GM13977 (cell line): ENCODE measurements at places on chromosomes 1 and 21.

DNA sequence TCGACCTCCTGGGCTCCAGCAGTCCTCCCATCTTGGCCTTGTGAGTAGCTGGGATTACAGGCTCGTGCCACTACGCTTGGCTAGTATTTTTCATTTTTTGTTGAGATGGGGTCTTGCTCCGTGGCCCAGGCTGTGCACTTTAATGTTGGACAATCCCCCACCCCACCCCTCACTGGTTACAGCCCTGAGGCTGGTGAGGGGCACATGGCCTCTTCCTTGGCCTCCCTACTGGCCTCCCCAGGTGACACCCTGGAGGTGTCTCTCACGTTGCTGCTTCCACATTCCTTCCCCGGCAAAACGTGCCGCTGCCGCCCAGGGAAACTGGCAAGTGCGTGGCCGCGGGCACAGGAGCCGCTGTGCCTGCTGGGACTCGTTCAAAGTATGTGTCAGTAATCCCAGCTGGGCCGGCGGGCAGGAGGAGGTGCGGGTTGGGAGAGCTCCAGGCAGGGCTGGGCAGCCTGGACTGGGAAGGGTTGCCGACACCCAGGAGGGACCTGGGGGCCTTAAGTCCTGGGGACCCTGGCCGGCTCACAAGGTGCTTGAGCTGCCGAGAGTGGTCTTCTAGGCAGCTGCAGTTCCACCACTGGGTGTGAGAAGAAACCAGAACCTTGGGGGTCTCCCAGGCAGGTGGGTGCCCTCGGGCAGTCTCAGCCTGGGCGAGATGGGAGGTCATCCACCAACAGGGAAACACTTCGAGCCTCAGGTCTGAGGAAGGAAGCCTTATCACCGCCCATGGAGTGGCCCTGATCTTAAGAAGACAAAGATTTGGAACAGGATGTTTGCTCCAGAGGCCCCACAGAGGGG, 6.5 kb downstream of the WNT3A start:
- no peak for DNase-seq

- no peak for DNase-seq
Measured at GRCh38 chr1:207280706-207281105, 40.8 kb upstream of the CD55 start.

DNA sequence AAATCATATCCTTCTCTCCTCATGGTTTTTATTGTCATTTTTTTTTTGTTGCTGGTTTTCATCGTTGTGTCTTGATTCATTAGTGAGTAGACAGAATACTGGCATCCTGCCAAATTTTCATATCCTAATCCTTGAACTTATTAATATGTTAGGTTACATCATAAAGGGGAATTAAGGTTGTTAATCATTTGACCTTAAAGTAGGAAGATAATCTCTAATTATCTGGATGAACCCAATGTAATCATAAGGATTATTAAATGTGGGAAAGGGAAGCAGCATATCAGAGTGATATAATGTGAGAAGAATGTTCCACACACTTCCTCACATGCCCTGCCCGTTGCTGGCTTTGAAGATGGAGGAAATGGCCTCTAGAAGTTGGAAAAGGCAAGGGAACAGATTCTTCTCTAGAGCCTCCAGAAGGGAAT, 299.7 kb downstream of the HMCN1 start:
- DNase-seq: no peak

GRCh38 chr21:43986544-43987451, 25.3 kb upstream of the TRAPPC10 start:
- DNase-seq: no peak

- DNase-seq: peak; percentile 60
Measured at GRCh38 chr1:145828367-145829026, 4.5 kb downstream of the POLR3C start.

GRCh38 chr1:174090471-174090870, 68.3 kb upstream of the RC3H1 start:
- no peak for DNase-seq

GRCh38 chr1:4071653-4072052, 171.6 kb upstream of the C1orf174 start:
- no peak for DNase-seq

DNA sequence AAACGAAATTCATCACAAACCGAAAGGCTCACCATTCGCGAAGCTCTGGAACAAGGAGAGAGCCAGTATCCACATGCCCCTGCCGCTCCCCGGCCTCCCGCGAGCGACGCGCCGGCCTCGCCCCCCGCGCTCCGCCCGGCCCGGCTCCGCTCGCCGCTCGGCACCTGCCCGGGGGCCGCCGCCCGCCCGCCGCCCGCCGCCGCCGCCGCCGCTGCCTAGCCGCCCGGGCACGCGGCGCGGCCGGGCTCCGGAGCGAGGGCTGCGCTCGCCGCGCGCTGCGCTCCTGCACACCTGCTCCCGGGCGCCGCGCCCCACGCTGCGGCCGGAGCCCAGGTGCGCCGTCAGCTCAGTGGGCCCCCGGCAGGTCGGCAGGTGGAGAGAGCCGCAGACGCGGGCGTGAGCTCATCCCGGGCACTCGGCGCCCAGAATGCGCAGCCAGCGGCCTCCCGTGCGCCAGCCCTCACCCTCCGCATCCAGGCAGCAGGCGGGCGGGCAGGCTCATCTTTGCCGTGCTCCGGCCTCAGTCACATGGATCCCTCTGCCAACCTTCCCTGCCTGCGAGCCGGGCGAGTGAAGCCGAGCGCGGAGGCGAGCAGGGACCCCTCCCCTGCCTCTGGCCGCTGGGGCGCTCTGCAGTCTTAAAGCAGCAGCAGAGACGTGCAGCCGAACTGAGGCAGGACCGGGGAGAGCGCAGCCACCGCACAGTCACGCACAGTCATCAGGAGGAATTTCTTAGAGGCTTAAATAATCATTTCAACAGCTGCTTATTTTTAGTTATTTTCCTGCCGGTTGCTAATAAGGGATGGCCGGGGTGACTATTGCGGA, at the start of gene DSCAM:
Gene DSCAM (minus strand): TSS at position 572 of the 825 bp plus-strand sequence. CDS start 497 bp downstream, at position 75.
- no peak for DNase-seq

DNA sequence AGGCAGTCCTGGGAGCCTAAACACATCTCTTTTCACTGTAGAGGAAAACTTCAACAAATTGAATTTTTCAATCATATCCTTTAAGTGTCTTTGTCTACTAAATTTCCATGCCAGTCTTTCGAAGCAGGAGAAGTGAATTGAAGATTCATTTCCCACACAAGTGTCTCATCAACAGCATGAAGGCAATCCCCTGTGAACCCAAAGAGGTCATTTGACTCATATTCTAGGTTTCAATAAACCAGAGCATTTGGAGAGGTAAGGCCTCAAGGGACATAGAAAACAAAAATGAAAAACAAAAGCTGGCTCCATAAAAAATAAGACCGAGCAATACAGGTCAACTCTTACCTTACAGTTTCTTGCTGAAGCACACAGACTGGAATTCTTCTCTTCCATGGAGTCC, 94.1 kb upstream of the ATP1B1 start:
- peak; percentile 54 for DNase-seq

- no peak for DNase-seq
Measured at GRCh38 chr21:45592626-45593134, 50.4 kb upstream of the SLC19A1 start.

DNA sequence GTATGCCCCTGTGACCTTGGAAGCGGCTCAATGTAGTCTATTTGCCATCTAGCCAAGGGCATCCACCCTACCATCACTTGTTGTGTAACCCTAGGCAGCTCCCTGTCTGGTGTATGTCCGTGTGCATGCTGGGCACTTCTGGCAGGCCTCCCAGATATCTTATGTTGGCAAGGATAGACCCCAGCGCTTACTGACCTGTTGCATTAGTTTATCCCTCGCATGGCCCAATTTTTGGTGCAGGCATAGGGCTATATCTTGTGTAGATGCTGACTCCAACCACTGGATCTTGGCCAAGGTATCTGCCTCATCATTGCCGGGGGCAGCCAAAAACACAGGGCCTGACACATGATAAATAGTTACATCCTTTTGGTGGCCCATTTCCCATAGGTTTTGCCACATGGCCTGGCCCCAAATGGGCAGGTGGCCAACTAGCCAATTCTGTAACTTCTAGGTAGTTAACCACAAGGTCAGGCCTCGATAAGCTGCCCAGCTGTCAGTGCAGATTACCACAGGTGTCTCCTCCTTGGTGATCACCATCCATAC, 14.0 kb upstream of the TBX19 start:
- DNase-seq: no peak

GRCh38 chr1:246214708-246215509, 292.2 kb downstream of the SMYD3 start:
- DNase-seq: peak; percentile 68

DNA sequence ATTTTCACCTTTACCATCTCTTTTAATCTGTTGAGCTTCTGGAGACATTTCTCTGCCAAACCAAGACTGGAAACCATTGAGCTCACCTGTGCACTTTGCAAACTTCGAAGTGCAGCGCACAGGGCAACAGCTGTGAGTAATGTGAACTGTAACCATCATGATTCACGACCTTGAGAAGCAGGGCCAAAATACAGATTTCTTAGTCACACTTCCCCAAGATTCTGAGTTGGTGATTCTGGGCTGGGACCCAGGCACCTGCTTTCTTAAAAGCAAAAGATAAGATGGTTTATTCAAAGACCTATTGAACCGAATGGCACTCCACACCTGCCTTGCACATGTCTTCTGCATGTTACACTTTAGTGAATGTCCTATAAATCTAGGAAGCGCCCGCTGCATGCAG, 10.2 kb downstream of the AGTRAP start:
- DNase-seq: no peak

DNA sequence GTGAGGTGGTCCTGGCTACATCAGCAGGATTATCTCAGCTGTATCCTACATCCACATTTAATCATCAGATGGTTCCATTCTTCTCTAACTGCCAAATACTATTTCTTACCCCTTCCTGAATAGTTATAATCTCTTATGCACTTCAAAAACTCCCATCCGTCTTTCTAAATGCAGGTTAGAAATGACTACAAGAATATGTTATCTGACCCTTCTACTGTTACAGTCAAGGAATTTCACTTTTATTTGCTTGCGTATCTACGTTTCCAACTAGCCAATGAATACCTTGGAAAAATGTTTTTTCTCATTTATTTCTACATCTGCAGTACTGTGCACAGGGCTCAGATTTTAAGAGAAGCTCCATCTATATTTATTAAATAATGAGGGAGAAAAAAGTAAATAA, 709.9 kb downstream of the KCNT2 start:
- no peak for DNase-seq

GRCh38 chr1:182671750-182672486, 12.5 kb downstream of the RGS8 start:
- no peak for DNase-seq

- DNase-seq: no peak
Measured at GRCh38 chr1:228400237-228400651, 6.4 kb downstream of the TRIM11 start.

GRCh38 chr1:47189844-47190508, at the start of gene PDZK1IP1:
Gene PDZK1IP1, minus strand, starts transcription at chr1:47190036. Its CDS starts 104 bp downstream, at chr1:47189932.
- no peak for DNase-seq

DNA sequence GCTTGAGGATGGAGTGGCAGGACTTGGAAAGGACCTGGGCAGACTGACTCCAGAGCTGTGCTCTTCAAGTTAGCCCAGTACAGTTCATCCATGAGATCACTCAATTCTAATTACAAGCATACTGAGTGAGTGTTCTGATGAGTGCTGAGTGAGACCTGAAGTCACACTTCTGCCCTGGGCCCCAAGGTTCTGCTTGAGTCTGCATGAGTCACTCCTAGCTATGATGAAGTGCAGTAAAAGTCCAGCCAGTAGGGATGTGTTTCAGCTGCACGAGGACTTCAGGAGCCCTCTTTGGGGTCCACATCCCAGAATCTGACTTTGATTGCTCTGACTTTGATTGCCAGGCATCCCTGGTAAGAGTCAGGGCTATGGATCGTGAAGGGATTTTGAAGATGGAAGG, 35.8 kb downstream of the PLEKHA6 start:
- DNase-seq: no peak

DNA sequence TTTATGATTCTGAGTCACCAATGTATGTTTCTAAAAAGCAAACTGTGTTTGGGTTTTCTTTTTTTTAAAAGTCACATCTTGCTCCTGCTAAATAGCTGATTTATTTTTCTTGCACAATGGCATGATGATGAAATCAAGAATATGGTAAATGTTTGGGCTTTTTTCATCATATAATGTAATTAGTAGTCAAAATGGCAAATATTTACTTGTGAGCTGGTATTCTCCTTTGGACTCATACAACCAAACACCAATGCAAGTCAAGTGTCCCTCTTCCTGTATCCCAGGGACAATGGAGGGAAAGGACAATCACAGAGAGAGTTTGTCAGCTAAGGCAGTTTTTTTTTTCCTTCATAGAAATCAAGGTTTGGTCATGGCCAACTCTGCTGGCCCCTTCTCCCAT, 94.6 kb upstream of the RALGPS2 start:
- no peak for DNase-seq

GRCh38 chr1:214445831-214446614, 105.4 kb downstream of the PTPN14 start:
- DNase-seq: no peak

GRCh38 chr1:94658221-94658620, 116.7 kb upstream of the F3 start:
- DNase-seq: no peak

- no peak for DNase-seq
Measured at GRCh38 chr21:41651406-41651805, 115.4 kb downstream of the RIPK4 start.

DNA sequence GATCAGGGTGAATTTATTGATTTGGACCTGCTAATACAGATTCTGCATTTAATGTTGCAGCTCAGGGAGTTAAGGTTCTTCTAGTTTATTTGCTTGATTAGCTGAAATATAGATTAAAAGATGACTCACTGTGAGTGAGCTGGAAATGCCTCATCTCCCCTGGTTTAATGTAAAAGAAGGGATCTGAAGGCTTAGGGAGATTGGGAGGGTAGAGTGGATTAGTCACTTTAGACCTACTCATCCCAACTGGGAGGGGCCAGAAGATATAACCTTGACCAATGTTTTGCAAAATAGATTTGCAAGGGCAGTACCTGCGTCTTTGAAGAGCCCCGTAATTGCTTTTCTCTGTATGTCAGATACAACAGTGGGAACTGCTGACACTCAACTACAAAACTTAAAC, 922.8 kb upstream of the ADGRL4 start:
- no peak for DNase-seq

GRCh38 chr1:9580942-9581341, 7.8 kb upstream of the TMEM201 start:
- no peak for DNase-seq

GRCh38 chr21:46239817-46240325, 11.3 kb upstream of the LSS start:
- DNase-seq: no peak

DNA sequence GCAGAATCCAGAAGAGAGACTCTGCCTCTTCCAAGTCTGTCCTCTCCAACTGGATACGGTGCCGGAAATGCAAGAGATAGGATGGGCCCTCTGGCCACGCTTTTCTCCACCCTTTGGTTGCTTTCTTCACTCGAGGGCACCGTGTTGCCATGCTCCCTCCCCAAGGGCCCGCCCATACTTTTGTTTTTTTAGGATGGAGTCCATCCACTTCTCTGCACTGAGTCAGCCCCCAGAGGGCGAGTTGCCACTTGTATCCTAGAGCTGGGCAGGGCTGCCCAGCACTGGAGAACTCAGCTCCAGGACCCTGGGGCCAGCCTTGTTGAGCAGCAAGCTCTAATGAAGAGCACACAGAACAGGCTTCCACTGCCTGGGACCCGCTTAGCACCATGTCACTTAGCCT, 25.5 kb downstream of the IFNGR2 start:
- no peak for DNase-seq

GRCh38 chr1:8680664-8681650, 136.5 kb downstream of the RERE start:
- DNase-seq: no peak

GRCh38 chr1:162627662-162628296, 4.5 kb upstream of the DDR2 start:
- DNase-seq: no peak
